T-cell (primary cell): ENCODE measurements at places on chromosomes 3 and 15. TPM values are rescaled to one million over a fixed set of nuclear protein-coding genes. Genes with fewer than 3 reads are reported as not detected.

GRCh38 chr3:173037840-173038483 is 103.1 kb downstream of the SPATA16 start:
- no peak for DNase-seq
- H3K4me3 ChIP-seq, result no peak overlapping the region
- no peaks in the 10 kb centered on the region for H3K27me3 ChIP-seq

GRCh38 chr15:88799341-88799740 is 3.9 kb upstream of the ACAN start:
- H3K27me3 ChIP-seq, result peaks cover 45% of the 10 kb centered on the region
- no peak overlapping the region for H3K4me3 ChIP-seq
- H3K36me3 ChIP-seq, result no peaks in the 10 kb centered on the region
- H3K27ac ChIP-seq, result no peak overlapping the region
- no peak for DNase-seq

- DNase-seq, result no peak
- no peak overlapping the region for H3K27ac ChIP-seq
- no peaks in the 10 kb centered on the region for H3K4me1 ChIP-seq
- no peak overlapping the region for H3K4me3 ChIP-seq
- peaks cover 2% of the 10 kb centered on the region for H3K27me3 ChIP-seq
Observed at GRCh38 chr3:63338351-63338750, 60.2 kb downstream of the SYNPR start.

DNA sequence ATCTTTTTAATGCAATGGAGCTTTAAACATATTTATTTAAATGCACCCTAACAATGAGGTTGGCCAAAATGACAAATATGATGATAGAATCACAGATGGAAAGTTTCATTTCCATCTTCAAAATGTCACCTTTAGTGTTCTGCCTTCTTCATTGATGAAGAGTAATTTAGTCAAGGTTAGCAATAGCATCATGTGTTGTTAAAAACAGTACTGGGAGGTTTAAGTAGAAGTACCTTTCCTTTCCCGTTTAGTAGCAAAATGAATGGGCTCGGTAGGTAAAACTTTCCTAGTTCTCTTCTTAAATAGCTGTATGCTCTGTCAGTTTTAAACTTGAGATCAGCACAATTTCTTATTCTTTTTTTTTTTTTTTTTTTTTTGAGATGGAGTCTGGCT is 35.1 kb downstream of the EIF2AK4 start:
- no peak overlapping the region for H3K27ac ChIP-seq
- no peaks in the 10 kb centered on the region for H3K27me3 ChIP-seq
- H3K36me3 ChIP-seq, result no peaks in the 10 kb centered on the region
- H3K4me3 ChIP-seq, result no peak overlapping the region

DNA sequence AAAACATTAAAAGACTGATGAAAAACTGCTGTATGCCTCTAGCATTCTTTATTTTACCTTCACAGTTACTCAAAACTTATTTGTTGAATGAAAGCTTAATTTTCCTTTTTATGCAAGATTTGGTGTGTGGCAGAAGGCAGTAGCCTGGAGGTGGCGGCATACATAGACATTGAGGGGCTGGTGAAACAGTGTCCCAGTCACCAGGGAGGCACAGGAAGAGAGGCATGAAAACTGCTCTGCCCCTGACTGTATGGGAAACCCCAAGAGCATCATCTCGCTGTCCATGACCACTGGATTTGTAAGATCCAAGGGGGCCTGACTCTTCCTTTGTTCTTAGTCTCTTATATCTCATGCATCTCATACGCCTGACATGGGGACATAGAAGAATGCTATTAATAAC is 493.7 kb upstream of the GOLIM4 start:
- no peak overlapping the region for H3K4me3 ChIP-seq
- no peak for DNase-seq
- H3K27ac ChIP-seq, result no peak overlapping the region

DNA sequence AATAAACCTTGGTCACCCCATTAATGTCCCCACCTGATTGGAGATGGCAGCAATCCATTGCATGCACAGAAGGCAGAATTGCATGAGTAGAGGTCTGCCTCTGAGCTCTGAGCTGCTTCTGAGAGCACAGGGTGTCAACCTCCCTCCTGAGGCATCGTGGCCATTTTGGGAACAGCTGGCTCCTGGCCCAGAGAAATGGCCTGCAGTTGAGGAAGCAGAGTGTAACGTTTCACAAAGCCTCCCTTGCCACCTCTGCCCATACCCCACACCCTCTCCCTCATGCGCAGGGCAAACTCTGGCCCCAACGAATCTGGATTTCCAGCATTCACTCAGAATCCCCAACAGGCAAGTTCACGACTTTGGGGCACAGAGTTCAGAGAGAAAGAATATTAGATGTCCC is 198.9 kb downstream of the ADAMTS9 start:
- DNase-seq, result no peak
- no peak overlapping the region for H3K4me3 ChIP-seq
- no peaks in the 10 kb centered on the region for H3K36me3 ChIP-seq
- peaks cover 13% of the 10 kb centered on the region for H3K27me3 ChIP-seq
- H3K4me1 ChIP-seq, result no peaks in the 10 kb centered on the region

DNA sequence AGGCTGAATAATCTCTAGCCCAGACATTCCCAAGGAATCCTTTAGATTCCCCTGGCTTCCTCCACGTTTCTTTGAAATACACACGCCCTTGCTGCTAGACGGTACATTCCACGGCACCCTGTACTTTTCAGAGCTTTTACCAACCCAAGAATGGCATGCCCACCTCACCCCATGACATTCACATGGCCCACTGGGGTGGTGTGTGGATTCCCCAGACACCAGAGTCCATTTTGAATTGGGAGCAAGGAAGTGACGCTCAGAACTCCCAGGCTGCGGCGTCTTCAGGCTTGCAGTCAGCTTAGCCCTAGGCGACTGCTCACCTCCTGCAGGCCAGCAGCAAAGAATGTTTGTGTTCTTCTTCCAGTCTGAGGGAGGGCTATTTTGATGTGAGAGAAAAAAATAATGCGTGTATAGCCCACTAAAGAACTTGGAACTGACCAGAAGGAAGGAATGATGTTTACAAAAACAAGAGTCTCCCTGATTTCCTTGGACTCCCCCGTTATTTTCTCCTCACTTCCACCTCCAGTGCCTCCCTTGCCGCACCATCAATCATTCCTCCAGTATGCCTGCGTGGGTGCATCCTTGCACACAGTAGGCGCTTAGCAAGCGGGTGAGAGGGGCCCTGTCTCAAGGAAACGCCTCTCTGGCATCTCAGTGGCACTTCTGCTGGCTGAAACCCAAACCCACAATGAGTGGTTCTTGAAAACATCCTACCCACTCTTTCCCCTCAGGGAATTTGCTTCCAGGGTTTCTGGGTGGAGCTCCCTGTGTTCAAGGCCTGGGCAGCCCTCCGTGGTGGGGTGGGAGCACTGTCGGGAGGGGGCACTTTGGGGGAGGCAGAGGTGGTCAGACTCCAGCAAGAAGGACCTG is 59.9 kb downstream of the SMAD6 start:
- H3K27ac ChIP-seq, result no peak overlapping the region
- no peaks in the 10 kb centered on the region for H3K4me1 ChIP-seq
- H3K4me3 ChIP-seq, result no peak overlapping the region
- DNase-seq, result no peak

DNA sequence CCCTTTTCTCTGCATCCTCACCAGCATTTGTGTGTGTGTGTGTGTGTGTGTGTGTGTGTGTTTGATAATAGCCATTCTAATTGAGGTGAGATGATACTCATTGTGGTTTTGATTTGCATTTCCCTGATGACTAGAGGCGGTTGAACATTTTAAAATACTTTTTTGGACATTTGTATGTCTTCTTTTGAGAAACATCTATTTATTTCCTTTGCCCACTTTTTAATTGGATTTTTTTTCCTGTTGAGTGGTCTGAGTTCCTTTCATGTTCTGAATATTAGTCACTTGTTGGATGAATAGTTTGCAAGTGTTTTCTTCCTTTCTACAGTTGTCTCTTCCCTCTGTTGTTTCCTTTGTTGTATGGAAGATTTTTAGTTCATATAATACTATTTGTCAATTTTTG is 54.3 kb upstream of the THSD4 start:
- no peaks in the 10 kb centered on the region for H3K4me1 ChIP-seq
- H3K4me3 ChIP-seq, result no peak overlapping the region
- H3K27me3 ChIP-seq, result no peaks in the 10 kb centered on the region
- H3K27ac ChIP-seq, result no peak overlapping the region

DNA sequence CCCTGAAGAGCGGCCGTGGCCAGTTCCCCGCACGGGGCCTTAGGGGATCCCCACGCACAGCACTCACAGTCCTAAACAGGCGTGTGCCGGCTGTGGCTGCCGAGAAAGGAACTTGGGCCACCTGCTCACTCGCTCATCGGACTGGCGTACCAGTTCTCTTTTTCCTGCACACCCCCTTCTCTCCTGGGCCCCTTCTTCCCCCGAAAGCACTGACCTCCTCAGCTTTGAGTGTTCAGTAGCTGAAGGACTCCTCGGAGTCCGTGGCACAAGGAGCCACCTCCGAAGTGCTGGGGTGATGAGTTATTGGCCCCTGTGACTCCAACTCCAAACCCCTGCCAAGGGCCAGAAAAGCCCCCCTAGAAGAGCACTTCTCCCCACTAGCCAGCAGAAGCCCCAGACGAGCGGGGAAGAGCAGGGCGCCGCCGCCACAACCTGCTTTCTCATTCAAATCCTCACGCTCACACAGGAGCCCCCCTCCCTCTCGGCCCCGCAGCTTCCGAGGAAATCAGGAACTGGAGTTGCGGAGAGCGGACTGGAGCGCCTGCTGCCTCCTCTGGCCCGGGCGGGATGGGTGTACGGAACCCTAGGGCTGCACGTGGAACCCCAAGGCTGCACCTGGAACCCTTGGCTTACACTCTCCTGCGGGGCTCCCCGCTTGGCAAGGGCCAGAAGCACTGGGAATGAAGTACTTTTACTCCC is at the start of gene PLCH1:
Gene PLCH1 (minus strand): TSS at position 446 of the 699 bp plus-strand sequence. CDS start 40,847 bp downstream, outside the sequence.
- peak; percentile 24 for DNase-seq
- no peaks in the 10 kb centered on the region for H3K36me3 ChIP-seq
- peak within 1 kb of the TSS; percentile 61 for H3K4me3 ChIP-seq

Gene PSMA4
- total RNA-seq, result 76.2 TPM

Gene DIS3L
- 36.9 TPM for total RNA-seq

Gene ONECUT1
- not detected for total RNA-seq

Gene GMNC
- total RNA-seq, result not detected

Gene SPTSSB
- total RNA-seq, result 0.73 TPM
